ENCODE measurements at places on chromosomes 2 and 18. TPM values are rescaled to one million over a fixed set of nuclear protein-coding genes. Genes with fewer than 3 reads are reported as not detected.

KLHL41 gene
- total RNA-seq, result 0.08 TPM

DYNAP gene
- not detected for total RNA-seq

POTEI gene
- not detected for total RNA-seq

TTR gene
- not detected for total RNA-seq

ST8SIA3 gene
- not detected for total RNA-seq

EPHA4 gene
- total RNA-seq, result 0.53 TPM

FRZB gene
- 0.03 TPM for total RNA-seq

WDR35 gene
- total RNA-seq, result 13.8 TPM

LHCGR gene
- total RNA-seq, result not detected

EVA1A gene
- total RNA-seq, result 18.2 TPM

MERTK gene
- total RNA-seq, result 1.4 TPM

ABCG8 gene
- total RNA-seq, result not detected

RAB27B gene
- 11.8 TPM for total RNA-seq

TRAF3IP1 gene
- 12.2 TPM for total RNA-seq

CRYGC gene
- total RNA-seq, result not detected

UGT1A6 gene
- total RNA-seq, result 2.3 TPM

STK11IP gene
- 16.3 TPM for total RNA-seq

CIB4 gene
- total RNA-seq, result 0.28 TPM

CTLA4 gene
- not detected for total RNA-seq

TNFRSF11A gene
- total RNA-seq, result 8.3 TPM

CARF gene
- 0.88 TPM for total RNA-seq

TRABD2A gene
- total RNA-seq, result 10.1 TPM

RPRM gene
- not detected for total RNA-seq

MREG gene
- total RNA-seq, result 5.7 TPM

CDH2 gene
- 46.9 TPM for total RNA-seq

DNER gene
- 7.0 TPM for total RNA-seq

RAB31 gene
- total RNA-seq, result 22.1 TPM
